ENCODE measurements at places on chromosomes 2 and 18.

DNA sequence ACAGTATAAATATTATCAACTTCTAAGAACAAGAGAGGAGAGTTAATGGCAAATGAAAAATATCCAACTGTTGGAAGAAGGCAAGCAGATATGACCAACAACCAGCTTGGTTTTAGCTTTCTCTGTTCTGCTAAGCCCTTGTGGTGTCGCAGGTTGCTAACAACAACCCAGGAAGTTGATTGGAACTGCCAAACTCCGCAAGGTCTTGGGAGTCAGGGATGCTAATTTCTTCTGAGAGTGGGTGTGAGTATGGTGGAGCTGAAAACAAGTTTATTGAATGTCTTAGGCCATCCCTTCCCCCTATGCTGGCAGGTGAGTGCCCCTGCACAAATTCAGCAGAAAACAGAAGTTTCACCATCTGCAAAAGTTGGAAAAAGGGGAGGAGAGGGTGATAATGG lies 17.5 kb downstream of the BZW1 start:
- no peak for DNase-seq

DNA sequence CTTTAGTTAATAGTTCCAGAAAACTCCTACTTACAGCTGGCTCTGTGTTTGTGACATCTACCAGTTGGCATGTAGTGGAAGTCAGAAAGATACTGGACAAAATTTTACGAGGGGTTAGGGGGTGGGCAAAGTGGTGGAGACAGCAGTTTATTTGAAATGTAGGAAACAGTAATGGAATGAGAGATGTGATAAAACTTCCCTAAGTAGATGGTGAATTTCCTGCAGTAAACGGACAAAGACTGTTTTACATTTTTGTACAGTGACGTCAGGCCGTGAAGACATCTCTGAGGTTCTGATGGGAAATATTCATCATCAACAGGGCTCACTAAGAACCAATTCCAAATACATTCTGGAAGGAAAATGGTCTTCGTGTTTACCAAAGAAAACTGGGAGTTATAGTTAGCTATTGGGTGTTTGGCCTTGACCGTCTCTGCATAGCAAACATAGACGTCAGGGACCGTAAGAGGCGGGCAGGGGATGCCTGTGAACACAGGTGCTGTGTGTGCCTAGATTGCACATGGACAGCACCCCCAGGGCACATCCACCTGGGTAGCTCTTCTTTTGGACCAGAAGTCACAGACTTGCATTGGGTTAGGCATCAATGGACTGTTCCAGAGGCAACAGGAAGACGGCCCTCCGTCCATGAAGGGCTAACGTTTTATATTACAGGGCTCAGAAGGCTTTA lies 131.5 kb downstream of the ZNF516 start:
- DNase-seq, result no peak

DNA sequence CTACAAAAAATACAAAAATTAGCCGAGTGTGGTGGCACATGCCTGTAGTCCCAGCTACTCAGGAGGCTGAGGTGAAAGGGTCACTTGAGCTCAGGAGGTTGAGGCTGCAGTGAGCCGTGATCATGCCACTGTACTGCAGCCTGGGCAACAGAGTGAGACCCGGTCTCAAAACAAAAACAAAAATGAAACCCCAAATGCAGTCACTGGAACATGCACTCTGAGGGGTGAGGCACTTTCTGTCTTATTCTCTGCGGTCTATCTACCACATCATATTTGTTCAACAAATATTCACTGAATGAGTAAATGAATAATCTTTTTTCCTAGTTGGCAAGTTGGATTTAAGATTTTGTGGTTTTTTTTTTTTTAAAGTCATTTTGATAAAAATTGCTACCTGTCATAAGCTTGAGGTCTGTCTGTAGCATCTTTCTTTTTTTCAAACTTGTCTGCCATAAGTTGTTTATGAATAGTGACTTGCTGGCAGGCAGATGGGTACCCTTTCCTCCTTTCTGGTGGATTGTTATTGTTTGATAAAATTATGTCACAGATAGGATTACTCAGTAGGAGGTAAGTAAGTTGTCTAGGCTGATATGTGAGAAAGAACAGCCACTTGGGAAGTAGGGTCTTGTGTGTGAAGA lies 11.8 kb downstream of the CHRNA1 start:
- DNase-seq, result no peak

DNA sequence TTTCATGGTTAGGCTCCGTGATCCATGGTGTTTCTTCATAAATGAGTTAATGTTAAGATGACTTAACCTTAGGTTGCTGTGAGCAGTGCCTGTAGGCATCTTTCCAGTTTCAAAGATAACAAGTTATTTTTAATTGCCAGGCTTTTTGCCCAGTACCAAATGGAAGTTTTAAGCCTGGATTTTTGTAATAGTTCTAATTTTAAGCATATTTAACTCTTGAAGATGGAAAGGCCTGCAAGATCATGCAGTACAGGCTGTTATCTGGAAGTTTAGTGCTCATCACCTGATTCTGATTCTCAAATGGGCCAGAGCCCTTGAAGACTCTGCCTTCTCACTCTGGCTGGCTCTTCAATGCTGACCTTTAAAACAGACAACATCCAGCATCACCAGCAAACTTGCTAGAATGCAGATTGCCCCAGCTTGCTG lies 141.3 kb downstream of the NCK2 start:
- DNase-seq, result no peak

DNA sequence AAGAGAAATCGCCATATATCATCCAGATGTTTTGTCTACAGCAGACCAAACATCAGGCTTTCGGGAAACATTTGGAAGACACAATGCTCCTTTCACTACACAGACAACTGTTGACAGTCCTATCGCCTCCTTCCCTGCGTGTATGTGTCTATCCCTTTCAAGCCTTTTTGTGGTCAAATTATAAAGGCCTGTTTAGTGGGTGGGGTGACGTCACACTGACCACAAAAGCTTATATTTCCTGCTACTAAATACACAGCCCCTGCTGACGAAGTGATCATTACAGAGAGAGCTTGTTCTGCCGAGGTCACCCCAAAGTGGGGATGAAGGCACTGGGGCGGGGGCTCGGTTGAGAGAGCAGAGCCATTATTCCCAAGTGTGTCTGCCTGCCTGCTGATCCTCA lies 302.7 kb upstream of the TNP1 start:
- DNase-seq, result peak; percentile 79

GRCh38 chr2:73938718-73939352 lies 12.2 kb downstream of the DGUOK start:
- DNase-seq, result no peak

GRCh38 chr2:67922080-67922785 lies 140.6 kb downstream of the C1D start:
- no peak for DNase-seq

DNA sequence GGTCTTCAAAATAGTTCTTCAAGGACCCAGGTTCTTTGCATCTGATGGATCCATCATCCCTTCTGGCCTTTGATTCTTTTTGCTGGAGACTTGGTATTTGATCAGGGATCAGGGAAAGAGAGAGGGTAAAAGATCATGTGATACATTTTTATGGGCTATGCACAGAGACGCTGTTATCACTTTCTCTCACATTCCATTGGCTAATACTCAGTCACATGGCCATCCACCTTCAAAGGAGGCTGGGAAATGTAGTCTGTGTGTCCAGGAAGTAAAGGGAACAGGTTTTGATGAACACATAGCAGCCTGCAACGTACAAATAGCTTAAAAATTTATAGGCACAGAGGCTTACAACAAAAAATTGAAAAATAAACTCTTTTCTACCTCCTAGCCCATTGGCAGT lies 629.6 kb upstream of the FANCL start:
- no peak for DNase-seq

DNA sequence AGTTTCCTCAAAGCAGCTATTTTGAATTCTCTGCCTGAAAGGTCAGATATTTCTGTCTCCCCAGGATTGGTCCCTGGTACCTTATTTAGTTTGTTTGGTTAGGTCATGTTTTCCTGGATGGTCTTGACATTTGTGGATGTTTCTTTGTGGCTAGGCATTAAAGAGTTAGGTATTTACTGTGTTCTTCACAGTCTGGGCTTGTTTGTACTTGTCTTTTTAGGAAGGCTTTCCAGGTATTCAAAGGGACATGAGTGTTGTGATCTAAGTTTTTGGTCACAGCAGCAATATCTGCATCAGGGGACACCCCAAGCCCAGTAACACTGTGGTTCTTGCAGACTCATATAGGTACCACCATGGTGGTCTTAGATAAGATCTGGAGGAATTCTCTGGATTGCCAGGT lies 11.8 kb downstream of the MYO3B start:
- DNase-seq, result no peak

- no peak for DNase-seq
These were observed 27.3 kb upstream of the METAP1D start for GRCh38 chr2:171972329-171972982.

- DNase-seq, result no peak
These were observed 15.8 kb downstream of the DGKD start for GRCh38 chr2:233369897-233370685.

DNA sequence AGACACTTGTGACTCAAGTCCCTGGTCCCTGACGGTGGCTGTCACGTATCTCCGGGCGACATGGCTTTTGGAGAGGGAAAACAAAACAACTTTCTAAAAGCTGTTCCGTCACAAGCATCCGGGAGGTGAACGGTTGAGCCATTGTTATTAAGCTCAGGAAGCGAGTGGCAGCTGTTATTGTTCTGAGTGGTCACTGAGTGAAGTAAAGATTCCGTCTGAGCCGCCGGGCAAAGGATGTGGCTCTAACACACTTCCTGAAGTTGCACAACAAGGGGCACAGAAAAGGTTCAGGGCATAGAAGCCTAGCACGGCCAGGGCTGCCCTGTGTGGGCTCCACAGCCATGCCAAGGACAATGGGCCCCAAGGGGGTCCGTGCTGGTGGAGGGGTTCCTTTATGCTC lies 24.3 kb downstream of the INPP5D start:
- no peak for DNase-seq

- no peak for DNase-seq
These were observed 1141.8 kb downstream of the RPIA start for GRCh38 chr2:89833116-89833779.

DNA sequence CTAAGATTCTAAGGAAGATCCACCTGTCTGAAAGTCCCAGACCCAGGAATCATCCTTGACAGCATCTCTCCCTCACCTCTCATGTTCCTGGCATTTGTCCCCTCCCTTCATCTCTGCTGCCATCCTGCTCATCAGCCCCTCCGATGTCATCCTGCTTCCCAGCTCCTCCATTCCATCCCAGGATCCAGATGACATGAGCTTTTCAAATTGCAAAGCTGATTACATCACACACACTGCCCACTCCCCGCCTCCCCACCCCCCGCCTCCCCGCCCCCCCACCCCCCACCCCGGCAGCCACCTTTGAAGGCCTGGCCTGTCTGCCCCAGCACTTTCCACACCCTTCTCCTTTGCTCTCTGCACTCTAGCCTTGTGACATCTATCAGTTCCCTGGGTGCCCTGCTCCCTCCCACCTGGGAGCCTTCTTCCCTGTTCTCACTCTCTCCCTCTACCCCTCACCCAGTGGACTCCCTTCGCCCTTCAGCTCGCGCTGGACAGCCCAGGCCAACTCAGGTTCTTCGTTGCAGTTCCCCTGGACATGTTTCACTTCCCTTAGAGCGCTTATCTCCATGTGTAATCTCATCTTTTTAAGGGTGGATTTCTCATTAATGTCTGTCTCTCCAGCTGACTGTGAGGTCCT lies 61.6 kb downstream of the DNMT3A start:
- no peak for DNase-seq

GRCh38 chr18:22433956-22434355 lies 16.2 kb upstream of the CTAGE1 start:
- no peak for DNase-seq

DNA sequence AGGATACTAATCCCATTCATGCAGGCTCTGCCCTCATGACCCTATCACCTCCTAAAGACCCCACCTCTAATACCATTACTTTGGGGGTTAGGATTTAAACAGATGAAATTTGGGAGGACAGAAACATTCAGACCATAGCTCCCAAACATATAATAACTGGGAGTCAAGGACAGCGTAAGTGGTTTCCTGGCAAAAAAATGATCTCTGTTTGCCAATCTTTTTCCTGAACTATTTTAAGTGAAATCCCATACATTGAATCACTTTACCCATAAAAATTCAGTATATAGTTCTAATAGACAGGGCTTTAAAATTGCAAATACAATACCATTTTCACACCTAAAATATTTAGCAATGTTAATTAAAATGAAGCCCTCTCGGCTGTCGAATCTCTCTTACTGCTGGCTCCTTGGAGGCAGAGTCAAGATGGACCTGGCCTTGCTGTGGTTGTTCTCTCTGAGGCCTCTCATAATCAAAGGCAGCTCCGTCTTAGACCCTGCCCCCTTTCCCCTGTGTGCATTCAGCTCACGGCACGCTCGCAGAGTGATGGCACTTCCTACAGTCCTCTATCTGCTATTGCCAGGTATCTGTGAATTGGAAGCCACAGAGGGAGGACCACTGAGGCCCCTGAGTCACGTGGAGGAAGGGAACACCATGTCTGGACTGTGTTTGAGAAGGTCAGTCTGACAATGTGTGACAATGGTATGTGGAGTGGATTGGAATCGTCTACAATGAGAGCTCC lies 132.3 kb downstream of the UXS1 start:
- DNase-seq, result no peak

- no peak for DNase-seq
These were observed 112.9 kb downstream of the PXDN start for GRCh38 chr2:1631292-1632001.

DNA sequence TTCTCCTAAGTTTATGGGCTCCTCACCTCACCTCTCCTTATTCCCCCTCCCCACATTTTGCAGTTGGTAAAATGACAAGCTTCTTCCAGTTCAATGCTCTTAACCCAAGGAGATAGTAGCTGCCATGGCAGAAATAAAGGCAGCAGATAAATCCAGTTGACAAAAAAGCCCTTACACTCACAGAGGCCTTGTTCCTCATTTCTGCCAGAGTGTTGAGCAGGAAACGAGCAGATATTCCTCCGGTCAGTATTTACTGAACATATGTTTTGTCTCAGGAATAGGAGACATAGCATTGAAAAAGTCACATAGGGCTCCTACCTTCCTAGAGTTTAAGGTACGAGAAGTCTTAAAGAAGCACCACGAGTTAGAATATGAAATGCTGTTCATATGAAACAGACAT lies 493.7 kb upstream of the TNP1 start:
- DNase-seq, result no peak

DNA sequence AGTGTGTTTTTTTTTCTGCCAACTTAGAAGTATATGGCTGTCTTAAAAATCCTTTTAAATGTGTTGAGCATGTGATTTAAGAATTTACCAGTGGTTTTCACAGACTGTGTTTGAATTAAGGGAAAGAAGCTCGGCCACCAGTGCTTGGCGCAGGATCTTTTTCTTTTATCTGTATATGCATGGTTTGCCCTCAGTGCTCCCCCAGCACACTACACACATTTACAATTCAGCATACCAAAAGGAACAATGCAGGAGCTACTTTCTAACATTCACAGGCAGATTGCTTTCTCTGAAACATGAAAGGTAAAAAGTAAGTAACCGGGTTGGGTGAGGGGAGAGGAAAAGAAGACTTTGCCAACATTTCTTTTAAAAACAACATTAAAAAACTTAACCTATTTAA lies 3.9 kb downstream of the SALL3 start:
- DNase-seq, result no peak

- no peak for DNase-seq
These were observed 35.5 kb downstream of the RPRM start for GRCh38 chr2:153443106-153443505.

- DNase-seq, result no peak
These were observed 2.5 kb upstream of the SPP2 start for GRCh38 chr2:234048049-234048448.

- no peak for DNase-seq
These were observed 249.7 kb downstream of the IKZF2 start for GRCh38 chr2:212901604-212902275.

Measured in head of caudate nucleus (tissue), 42 donors.